ENCODE measurements at places on chromosomes 13 and 19.

DNA sequence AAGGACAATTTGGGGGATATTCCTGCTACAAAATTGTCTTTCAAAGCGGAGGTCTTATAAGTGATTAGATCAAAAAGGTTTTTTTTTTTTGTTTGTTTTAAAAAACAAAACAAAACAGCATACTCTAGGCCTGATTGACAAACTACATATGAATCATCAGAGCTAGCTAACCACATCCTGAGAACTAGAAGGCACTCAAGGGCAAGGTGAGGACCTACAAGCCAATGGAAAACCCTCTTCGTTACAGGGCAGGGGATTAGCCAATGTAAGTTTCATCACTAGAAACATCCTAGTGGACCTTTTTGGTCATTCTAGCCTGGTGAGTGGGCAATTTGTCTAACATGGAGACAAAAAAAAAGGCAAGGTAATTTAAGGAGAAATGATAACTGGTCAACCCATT, 428.6 kb downstream of the RFC3 start:
- no peak for DNase-seq

DNA sequence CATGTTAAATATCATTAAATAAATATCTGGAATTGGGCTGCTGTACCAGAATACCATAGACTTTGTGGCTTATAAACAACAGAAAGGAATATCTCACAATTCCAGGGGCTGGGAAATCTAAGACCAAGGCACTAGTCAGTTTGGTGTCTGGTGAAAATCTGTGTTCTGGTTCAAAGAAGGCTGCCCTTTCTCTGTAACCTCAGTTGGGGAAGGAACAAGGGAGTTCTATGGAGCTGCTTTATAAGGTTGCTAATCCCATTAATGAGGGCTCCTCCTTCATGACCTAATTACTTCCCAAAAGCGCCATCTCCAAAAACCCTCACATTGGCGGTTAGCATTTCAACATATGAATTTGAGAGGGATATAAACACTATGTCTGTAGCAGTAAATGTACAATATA, 480.9 kb downstream of the GPC5 start:
- no peak for DNase-seq

GRCh38 chr19:18157465-18158063, 4.6 kb downstream of the PIK3R2 start:
- no peak for DNase-seq

GRCh38 chr19:56842412-56842811, 1.9 kb upstream of the PEG3 start:
- DNase-seq: no peak

- DNase-seq: no peak
Measured at GRCh38 chr19:40165362-40165937, 25.8 kb upstream of the MAP3K10 start.

GRCh38 chr13:113875837-113876281, 12.0 kb upstream of the GAS6 start:
- DNase-seq: no peak

- no peak for DNase-seq
Measured at GRCh38 chr19:14385492-14385891, 4.2 kb downstream of the ADGRE5 start.

DNA sequence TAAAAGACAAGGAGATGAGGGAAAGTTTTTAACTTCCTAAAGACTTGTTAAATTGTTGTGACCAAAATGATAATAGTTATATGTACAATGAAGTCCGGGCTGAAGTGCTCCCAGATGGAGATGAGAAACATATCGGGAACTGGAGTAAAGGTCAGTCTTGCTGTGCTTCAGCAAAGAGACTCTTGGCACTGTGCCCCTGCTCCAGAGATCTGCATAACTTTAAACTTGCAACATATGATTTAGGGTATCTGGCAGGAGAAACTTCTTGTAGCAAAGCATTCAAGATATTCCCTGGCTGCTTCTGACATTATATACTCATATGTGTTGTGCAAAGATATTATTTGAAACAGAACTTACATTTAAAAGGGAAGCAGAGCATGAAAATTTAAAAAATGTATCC, 786.6 kb upstream of the SLITRK6 start:
- no peak for DNase-seq

GRCh38 chr13:27658546-27658945, 36.9 kb downstream of the POLR1D start:
- DNase-seq: no peak

DNA sequence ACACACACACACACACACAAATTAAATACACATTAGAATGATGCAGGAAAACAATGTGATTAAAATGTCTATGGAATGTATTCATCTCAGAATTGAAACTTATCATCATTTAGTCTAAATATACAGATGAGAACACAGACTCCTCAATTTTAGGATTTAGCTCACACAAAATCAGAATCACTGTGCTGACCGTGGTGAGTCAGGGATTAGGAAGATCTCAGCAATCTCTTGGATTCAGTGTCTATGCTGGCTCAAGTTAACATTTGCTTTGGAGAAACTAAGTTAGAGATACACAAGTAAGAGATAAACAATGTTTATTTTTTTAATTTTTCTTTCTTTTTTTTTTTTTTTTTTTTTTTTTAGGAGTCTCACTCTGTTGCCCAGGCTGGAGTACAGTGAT, 323.6 kb downstream of the KLF12 start:
- DNase-seq: no peak

DNA sequence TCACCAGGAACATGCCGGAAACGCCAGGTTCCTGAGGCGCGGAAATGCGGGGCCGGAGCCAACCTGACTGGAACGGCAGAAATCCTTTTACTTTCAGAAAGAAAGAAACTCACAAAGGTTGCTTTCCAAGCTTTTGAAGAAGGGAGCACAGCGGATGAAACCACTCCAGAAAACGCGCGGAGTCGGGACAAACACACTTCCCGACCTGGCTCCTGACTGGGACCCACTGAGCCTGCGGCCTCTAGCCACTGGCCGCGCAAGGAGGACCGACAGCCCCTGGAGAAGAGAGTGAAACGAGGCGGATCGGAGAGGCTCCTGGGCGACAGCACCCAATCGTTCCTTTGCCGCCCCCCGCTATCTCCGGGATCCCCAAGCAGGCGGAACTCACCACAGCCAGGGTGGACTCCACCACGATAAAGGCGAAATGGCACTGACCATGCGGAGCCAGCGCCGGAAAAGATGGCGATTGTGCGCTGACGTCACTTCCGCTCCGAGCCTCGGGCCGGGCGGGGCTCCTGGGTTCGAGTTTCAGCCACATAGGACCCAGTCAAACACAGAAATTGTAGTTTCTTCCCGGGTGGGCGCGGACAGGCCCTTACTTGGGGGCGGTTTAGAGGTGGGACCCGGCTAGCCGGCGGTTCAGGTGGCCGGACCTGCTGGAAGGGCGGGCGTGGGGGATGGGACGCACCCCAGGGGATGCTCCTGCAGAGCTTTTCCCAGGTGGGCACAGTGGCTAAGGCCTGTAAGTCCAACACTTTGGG, at the start of gene ZNF121:
ZNF121 (minus strand) TSS at position 432 of the 761 bp plus-strand sequence. CDS start 16,407 bp downstream, outside the sequence.
- DNase-seq: peak; percentile 53

DNA sequence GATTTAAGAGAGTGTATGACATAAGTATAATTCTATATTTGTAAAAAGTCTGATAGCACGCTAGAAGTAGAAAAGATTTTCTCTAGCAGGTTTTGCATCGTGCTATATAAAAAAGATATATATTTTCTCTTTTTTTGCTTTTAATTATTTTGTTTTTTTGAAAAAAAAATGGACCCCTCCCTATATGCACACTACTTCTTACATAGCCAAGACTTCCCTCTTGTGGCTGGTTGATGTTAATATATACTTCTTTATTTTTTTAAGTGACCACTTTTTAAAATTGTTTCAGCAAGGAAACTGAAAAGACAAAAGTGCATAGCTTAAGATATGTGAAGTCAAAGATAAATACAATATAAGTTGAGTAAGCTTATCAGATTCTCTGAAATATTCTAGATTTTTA, 1202.8 kb downstream of the DIAPH3 start:
- DNase-seq: no peak

- no peak for DNase-seq
Measured at GRCh38 chr19:18270326-18270725, 3.9 kb downstream of the IQCN start.

DNA sequence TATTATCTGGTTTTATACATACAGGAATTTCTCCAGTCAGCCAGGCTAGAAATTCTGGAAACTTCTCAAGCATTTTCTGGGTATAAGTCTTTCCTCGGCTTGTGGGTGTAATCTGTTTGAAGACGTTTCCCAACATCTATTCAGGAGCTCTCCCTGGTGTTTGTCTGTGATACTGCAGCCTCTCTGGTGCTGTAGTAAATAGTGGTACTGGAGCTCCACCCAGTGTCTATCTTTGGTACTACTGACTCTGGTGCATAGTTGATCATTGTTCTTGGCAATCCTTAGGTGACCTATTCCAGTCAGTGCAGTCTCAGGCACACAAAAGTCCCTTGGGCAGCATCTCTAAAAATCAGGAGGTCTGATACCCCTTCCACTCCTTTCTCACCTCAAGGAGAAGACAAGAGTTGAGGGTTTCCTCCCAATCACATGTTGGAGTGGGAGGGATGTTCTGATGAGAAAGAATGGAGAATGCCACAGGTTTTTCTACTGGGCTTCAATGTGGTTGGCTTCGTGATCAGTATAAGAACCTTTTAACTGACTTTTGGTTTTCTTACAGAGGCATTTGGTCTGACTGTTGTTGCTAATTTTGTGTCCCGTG, 115.5 kb downstream of the CYSLTR2 start:
- DNase-seq: no peak

DNA sequence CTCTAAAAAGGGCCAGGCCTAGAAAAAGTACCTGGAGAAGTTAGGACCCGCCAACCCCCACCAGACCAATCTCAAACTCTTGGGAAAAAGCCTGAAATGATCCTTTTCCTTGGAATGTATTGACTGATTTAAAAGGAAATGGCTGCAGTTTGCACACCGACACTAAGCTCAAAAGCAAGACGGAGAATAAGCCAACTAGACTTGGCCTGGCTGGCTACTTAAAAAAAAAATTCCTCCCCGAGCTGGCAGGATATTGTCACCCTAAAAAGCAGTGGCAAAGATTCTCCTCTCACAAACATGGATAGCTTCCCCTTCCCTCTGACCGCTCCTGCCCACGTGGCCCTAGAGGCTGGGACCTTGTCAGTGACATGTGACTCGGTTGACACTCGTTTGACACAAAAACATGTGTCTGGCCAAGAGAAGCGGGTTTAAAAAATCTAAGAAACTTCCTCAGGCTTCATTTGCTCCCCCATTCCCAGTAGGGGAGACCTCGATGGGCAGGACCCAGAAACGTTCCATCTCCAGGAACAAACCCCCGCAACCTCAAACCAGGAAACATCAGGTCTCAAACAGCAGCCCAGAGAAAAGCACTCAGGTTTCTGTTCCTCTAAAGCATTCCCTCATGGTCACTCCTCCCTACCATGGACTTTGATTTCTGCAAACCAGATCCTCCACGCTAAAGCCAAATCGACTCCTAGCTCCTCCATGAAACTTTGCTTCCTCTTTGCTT, 1.3 kb downstream of the RFX1 start:
- DNase-seq: no peak

- peak; percentile 89 for DNase-seq
Measured at GRCh38 chr19:14005349-14006084, 603 bp downstream of the RFX1 start.

- DNase-seq: no peak
Measured at GRCh38 chr19:55667511-55667910, 7.5 kb upstream of the EPN1 start.

DNA sequence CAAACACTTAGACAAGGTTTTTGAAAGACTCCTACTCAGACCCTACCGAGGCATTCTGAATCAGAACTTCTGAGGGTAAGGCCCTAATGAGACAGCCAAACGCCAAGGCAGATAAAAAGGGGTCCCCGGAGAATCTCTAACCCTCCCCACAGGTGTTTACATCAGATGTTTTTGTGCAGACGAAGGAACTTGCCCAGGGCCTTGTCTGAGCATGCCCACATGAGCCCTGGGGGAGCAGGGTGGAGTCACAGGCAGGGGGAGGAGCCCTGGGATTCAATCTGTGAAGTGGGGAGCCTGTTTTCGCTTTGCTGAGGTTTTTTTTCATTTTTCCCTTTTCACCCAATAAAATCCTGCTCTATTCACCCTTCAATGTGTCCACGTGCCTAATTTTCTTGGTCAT, 61.6 kb upstream of the MED4 start:
- DNase-seq: no peak

DNA sequence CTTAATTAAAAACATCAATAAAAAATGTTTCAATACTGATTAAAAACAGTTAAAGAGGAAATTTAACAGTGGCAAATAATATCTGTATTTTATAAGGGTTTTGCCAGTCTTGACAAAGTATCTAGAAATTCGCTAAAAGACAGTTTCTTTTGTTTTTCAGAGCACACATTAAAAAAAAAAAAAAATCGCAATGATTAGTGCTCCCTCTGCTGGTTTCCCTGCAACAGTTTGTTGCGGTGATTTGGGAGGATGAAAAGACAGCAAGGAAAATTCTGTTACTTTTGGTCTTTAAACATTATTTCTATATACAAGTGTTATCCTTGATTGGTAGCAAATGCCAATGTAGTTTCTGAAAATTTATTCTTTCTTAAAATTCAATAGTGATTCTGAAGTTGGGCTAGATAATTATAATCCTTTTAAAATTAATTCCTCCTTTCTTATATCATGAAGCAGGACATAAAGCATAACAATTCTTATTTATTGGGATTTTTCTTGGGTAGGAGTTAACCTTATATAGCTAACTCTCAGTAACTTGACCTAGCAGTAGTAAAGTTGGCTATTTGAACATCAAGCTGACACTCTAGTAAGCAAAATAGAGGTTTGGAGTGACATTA, 23.1 kb upstream of the SPRY2 start:
- no peak for DNase-seq

DNA sequence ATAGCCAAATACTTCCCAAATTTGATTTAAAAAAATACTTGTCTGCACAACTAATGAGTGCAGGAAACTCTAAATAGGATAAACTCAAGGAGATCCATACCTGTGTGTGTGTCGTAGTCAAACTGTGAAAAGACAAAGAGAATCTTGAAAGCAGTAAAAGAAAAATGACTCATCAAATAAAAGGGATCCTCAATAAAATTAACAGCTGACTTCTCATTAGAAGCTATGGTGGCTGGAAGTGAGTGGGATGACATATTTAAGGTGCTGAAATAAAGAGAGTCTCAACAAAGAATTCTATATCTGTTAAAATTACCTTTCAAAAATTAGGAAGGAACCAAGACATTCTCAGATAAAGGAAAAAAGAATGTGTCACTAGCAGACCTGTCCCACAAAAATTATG, 13.7 kb downstream of the RNASEH2B start:
- DNase-seq: no peak

- no peak for DNase-seq
Measured at GRCh38 chr13:38045278-38046048, 175.9 kb upstream of the TRPC4 start.

Measured in activated gamma-delta T cell (primary cell).